ENCODE measurements at places on chromosomes 11 and 22. TPM values are rescaled to one million over a fixed set of nuclear protein-coding genes. Genes with fewer than 3 reads are reported as not detected.

- H3K27ac ChIP-seq, result no peak overlapping the region
- H3K4me3 ChIP-seq, result no peak overlapping the region
- H3K27me3 ChIP-seq, result no peaks in the 10 kb centered on the region
- DNase-seq, result no peak
Measured at GRCh38 chr11:128964463-128964930, 21.8 kb upstream of the TP53AIP1 start.

DNA sequence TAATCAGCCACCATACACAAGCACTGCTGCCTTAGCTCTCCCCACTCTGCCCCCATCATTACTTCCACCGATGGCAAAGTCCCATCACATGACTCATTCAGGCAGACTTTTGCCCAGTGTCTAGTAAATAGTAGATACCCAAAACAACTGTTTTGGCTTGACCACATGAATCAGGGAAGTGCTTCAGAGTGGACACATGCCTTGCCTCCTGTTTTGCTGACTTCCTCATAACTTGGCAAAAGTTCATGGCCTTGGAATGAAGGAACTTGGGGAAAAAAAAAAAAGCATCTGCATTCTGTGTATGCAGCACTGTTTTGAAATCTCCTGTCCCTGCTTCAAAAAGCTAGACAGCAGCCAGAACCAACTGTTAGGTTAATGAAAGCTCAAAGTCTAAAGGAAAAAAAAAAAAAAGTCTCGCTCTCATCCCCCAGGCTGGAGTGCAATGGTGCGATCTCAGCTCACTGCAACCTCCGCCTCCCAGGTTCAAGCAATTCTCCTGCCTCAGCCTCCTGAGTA lies 335.3 kb downstream of the FAM181B start:
- H3K36me3 ChIP-seq, result no peaks in the 10 kb centered on the region
- H3K4me1 ChIP-seq, result no peaks in the 10 kb centered on the region
- DNase-seq, result no peak
- H3K27me3 ChIP-seq, result no peaks in the 10 kb centered on the region
- H3K27ac ChIP-seq, result no peak overlapping the region
- no peak overlapping the region for H3K4me3 ChIP-seq

- H3K4me1 ChIP-seq, result no peaks in the 10 kb centered on the region
- no peak overlapping the region for H3K4me3 ChIP-seq
- H3K36me3 ChIP-seq, result no peaks in the 10 kb centered on the region
- H3K27me3 ChIP-seq, result no peaks in the 10 kb centered on the region
- H3K27ac ChIP-seq, result no peak overlapping the region
- DNase-seq, result no peak
Measured at GRCh38 chr11:106695506-106695905, 322.8 kb downstream of the GUCY1A2 start.

- H3K27ac ChIP-seq, result no peak overlapping the region
- peaks cover 35% of the 10 kb centered on the region for H3K4me1 ChIP-seq
- no peak overlapping the region for H3K4me3 ChIP-seq
Measured at GRCh38 chr11:126121296-126121695, 58.6 kb upstream of the CDON start.

DNA sequence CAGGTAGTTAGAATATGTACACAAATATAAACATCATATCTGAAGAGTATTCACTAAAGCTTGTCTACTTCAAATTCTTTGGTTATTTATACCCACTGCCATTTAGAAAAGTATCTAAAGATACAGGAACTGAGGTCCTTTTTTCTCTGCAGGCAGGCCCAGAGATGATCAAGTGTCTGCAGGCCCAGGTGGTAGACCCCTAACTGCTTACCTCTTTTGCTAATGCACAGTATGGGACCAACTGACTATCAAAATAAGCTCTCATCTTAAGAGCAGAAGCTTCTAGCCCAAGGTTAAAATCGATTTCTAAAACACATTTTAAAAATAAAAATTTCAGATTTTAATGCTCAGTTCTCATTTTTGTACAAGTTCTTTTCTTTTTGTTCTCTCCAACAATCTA lies 81.5 kb downstream of the APOL5 start:
- H3K4me3 ChIP-seq, result no peak overlapping the region
- H3K27ac ChIP-seq, result no peak overlapping the region
- peaks cover 12% of the 10 kb centered on the region for H3K4me1 ChIP-seq
- no peaks in the 10 kb centered on the region for H3K36me3 ChIP-seq

DNA sequence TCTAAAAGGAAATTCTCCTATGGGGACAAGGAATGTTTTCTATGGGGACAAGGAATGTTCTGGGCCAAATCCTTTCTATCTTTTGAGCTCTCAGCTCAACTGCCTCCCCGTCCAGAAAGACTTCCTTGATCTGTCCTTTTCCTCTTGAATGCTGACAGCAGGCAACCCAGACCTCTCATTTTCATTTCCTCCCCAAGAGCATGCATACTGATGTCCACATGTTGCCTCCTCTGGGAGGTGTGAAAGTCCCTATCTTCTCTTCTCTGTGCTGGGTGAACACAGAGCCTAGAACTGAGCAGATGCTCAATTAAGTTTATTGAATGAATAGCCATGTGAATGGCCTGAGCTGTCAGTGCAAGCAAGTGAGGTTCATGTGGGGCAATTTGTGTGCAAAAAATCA lies 331.9 kb upstream of the NARS2 start:
- no peaks in the 10 kb centered on the region for H3K27me3 ChIP-seq
- DNase-seq, result no peak
- H3K27ac ChIP-seq, result no peak overlapping the region
- H3K4me1 ChIP-seq, result no peaks in the 10 kb centered on the region
- H3K4me3 ChIP-seq, result no peak overlapping the region

DNA sequence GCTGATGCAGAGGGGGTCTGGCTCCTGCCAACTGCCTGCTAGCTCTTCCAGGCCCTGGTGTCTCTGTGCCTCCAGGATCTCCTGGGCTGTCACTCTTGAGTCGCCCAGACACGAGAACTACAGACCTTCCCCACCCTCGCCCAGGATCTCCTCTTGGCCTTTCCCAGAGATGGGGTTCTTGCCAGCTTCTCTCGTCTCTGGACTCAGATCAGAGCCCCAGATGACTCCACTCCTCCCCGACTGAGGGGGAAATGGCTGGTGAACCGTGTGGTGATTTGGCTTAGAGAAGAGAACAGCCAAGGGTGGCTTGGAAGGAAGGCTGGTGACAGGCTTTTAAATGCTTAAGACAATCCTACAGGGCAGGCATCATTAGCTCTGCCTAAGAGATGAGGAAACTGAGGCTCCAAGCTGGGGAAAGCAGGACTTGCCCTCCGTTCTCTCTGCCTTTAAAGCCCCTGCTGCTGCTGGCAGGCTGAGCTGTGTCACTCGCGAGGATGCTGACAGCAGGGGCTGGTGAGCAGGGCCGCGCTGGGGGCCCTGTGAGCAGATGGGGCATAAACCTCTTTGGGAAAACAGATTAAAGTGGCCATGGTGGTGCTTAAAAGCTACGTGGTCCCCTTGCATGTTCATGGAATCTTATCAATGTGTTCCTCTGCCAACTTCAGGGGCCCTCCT lies 90.3 kb upstream of the THY1 start:
- no peak overlapping the region for H3K4me3 ChIP-seq
- DNase-seq, result no peak
- H3K27me3 ChIP-seq, result peaks cover 5% of the 10 kb centered on the region
- H3K4me1 ChIP-seq, result peaks cover 13% of the 10 kb centered on the region
- H3K36me3 ChIP-seq, result no peaks in the 10 kb centered on the region

DNA sequence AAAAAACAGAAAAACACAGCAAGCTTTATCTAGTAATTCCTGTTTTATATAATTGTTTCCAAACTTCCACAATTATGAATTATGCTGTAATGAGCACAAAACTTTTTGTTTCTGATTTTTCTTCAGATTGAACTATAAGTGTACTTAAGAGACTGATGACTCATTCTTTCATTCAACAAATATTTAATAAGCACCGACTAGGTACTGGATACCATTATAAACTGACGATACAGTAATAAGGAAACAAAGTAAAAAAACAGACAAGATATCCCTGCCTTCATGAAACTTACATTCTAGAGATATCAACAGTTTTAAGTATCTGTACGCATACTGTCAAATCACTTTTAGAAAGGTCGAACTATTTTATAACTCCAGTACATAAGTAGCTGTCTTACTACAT lies 78.6 kb downstream of the ME3 start:
- H3K27ac ChIP-seq, result no peak overlapping the region
- no peak overlapping the region for H3K4me3 ChIP-seq
- H3K36me3 ChIP-seq, result no peaks in the 10 kb centered on the region
- peaks cover 11% of the 10 kb centered on the region for H3K4me1 ChIP-seq
- DNase-seq, result no peak
- H3K27me3 ChIP-seq, result no peaks in the 10 kb centered on the region

DNA sequence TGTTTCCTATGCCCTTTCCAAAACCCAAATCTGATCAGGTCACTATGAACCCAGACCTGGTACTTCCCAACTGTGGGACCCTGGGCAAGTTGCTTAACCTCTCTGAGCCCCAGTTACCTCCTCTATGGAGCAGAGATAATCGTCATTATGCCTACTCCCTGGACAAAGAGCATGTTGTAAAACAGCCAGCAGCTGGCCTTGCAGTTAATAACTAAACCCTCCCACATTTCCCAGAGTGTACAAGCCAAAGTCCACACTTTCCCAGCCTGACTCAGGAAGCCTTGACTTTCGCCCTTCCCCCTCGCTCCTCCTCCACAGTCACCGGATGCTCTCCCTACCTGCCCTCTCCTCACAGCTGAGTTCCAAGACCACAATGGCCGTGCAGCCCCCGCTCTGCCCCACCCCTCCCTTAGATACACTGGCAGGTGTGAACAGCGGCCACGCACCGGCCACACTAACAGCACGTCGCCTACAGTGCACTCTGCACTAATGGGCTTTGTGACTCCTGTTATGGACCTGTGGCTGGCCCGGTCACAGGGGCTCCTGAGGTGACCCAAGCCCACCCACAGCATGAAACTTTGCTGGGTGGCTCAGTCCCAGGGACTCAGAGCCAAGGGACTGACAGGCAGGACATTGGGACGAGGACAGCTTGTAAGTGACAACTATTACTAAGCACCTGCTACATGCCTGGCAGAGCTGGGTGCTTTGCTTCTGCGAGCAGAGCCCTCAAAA lies 15.6 kb upstream of the MFNG start:
- peaks cover 49% of the 10 kb centered on the region for H3K4me1 ChIP-seq
- DNase-seq, result no peak
- peaks cover 6% of the 10 kb centered on the region for H3K27me3 ChIP-seq
- H3K27ac ChIP-seq, result peak overlapping the region; percentile 56
- no peaks in the 10 kb centered on the region for H3K36me3 ChIP-seq

GRCh38 chr11:107898270-107898669 lies 30.0 kb upstream of the RAB39A start:
- no peaks in the 10 kb centered on the region for H3K4me1 ChIP-seq
- DNase-seq, result no peak
- no peak overlapping the region for H3K27ac ChIP-seq
- H3K27me3 ChIP-seq, result no peaks in the 10 kb centered on the region
- no peak overlapping the region for H3K4me3 ChIP-seq

MCAM gene
- total RNA-seq, result 109 TPM

SLC22A6 gene
- not detected for total RNA-seq

KBTBD3 gene
- total RNA-seq, result 3.9 TPM

GSTT2 gene
- 0.81 TPM for total RNA-seq

OR4C16 gene
- total RNA-seq, result not detected
